KG1 (cell line): ENCODE measurements at places on chromosomes 13 and 19.

- no peak for DNase-seq
Observed at GRCh38 chr19:45110851-45111266, 17.9 kb downstream of the PPP1R37 start.

DNA sequence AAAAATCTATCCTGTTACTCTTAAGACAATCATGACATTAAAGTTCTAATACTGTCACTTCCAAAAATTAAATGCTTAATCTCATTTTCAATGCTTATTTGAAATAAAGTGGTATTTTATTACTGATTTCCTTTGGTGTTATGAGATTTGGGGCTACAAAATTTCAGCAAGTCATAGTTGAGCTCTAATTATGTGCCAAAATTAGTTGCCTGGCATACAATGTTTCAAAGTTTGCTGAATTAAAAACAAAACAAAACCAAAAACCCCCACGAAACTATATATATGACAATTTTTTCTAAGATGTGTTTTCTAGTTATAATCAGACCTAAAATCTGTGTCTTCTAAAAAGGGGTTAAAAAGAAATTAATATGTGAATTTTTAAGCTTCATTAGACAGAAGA, 62.2 kb downstream of the KCNRG start:
- DNase-seq = no peak

DNA sequence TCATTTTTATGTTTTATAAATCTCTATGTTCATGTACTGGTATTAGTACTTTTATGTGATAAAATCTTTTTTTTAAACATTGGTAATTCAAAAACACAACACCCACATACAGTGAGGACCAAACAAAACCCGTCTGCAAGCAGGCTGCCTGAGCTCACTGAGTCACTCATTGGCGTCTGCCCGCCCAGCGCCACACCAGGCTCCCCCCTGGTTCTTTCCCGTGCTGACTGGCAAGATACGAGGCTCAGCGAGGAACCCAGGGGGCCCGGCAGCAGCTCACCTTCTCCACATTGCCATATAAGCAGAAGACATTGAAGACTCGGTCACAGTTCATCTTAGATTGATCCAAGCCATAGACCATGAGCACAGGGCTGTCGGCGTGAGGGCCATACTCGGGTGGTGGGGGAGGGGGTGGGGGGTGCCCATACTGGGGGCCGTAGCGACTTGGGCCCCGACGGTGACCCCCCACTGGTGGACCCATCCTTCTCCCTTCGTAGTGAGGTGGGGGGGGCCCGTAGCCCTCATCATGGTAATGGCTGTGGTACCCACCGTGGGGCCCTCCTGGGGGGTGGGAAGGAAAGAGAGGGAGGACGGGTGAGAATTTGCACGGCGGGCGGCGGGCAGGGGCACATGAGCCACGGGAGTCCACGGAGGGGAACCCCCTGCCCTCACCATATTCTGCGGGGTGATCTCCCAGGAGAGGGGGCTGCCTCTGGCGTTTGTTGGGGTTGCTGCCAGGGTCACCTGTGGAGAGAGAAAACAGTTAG, 8.4 kb upstream of the ECH1 start:
- no peak for DNase-seq

DNA sequence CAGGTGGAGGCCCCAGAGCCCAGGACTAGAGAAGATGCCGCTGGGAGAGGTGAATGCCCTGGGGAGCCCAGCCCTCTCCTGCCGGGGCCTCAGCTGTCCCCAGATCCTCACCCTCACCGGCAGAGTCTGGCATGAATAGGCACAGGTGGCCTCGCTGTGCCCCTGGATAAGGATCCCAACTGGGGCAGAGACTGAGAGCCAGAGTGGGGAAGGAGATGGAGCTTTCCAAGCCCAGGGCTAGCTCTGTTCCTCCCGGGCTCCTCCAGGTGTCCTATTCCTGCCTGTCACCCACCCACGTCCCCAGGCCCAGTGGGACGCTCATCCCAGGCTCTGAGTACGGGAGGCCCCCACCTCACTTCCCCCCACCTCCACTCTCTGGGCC, 16.5 kb downstream of the PRR36 start:
- no peak for DNase-seq

GRCh38 chr13:49348751-49349150, 95.1 kb downstream of the CAB39L start:
- no peak for DNase-seq
